ENCODE measurements at places on chromosomes 7 and 10. TPM values are rescaled to one million over a fixed set of nuclear protein-coding genes. Genes with fewer than 3 reads are reported as not detected.

FFAR4 gene
- 1.2 TPM for total RNA-seq

GBX1 gene
- total RNA-seq, result 1.6 TPM

NANOS1 gene
- total RNA-seq, result 15.7 TPM

PRF1 gene
- total RNA-seq, result 1.2 TPM

MACROH2A2 gene
- total RNA-seq, result 45.7 TPM

HECW1 gene
- 48.0 TPM for total RNA-seq

LRRD1 gene
- total RNA-seq, result 0.92 TPM

OPN4 gene
- total RNA-seq, result not detected

HACD1 gene
- total RNA-seq, result 32.3 TPM

ADAM12 gene
- total RNA-seq, result 8.8 TPM

HTRA1 gene
- 64.1 TPM for total RNA-seq

EPO gene
- total RNA-seq, result not detected

ZDHHC6 gene
- 28.6 TPM for total RNA-seq

LRRC18 gene
- total RNA-seq, result 0.23 TPM

LIPK gene
- total RNA-seq, result not detected

MMP21 gene
- 0.46 TPM for total RNA-seq

TMEM72 gene
- total RNA-seq, result 0.69 TPM

TAS2R41 gene
- not detected for total RNA-seq

IFIT2 gene
- 11.1 TPM for total RNA-seq

ABCA13 gene
- 0.92 TPM for total RNA-seq

NUTM2A gene
- 2.3 TPM for total RNA-seq

OR13A1 gene
- not detected for total RNA-seq

OSBPL3 gene
- total RNA-seq, result 4.8 TPM

Data from diencephalon (tissue), 1 donor.